MCF 10A (cell line): ENCODE measurements at places on chromosomes 3 and 15. TPM values are rescaled to one million over a fixed set of nuclear protein-coding genes. Genes with fewer than 3 reads are reported as not detected.

Gene IMPG2
- total RNA-seq, result 0.26 and 0.37 TPM in 2 replicates

- DNase-seq, result peak; percentile 56
These were observed 87.0 kb downstream of the SV2B start for GRCh38 chr15:91186904-91187656.

- DNase-seq, result no peak
These were observed 292.4 kb upstream of the LRRFIP2 start for GRCh38 chr3:37466660-37467359.

GRCh38 chr15:35630532-35630931 is 84.6 kb upstream of the DPH6 start:
- peak; percentile 84 for DNase-seq

Gene FANCD2OS
- total RNA-seq, result not detected in 2 replicates

DNA sequence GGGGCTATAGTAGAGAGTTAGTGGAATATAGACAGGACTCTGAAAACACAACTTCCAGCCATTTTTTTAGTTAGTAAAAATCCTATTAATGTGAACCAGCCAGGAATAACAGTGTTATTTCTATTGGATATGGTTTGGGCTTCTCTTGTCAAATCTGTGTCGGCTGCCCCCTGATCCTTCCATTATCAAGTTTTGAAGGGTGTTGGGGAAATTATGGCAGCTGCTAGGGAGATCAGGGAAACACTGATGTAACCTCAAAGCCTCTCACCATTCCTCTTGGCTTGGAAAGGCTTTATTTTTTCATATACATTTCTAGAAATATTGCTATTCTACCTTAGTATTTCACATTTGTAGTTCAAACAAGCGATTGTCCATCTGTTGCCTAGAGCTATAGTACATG is 293.7 kb upstream of the TPRG1 start:
- no peak for DNase-seq

DNA sequence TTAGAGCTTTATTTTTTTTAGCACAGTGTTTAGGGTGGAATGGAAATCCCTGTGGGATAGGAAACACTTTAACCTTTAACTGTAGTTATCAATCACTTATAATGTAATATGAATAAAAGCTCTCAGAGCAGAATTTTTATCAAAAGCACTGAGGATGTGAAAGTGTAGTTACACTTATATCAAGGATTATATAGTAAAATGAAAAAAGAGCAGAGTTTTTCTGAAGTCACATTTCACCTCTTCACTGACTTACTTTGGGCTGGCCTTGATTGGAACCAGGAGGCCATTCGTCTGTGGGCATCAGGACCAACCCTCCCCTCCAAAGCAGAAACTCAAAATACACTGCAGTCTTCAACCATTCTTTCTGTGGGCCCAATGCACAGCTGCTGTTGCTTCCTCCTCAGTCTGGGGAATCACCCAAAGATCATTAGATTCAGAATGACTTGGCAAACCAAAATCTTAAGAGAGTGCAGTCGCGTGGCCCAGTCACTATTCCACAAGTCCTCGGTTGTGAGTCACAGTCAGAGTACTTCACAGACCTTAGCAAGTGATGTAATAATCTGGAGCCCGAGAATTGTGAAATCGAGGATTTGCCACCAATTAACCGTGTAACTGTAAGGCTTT is 132.6 kb upstream of the COL8A1 start:
- peak; percentile 93 for DNase-seq

GRCh38 chr15:68271854-68272471 is 5.6 kb upstream of the FEM1B start:
- peak; percentile 99 for DNase-seq

DNA sequence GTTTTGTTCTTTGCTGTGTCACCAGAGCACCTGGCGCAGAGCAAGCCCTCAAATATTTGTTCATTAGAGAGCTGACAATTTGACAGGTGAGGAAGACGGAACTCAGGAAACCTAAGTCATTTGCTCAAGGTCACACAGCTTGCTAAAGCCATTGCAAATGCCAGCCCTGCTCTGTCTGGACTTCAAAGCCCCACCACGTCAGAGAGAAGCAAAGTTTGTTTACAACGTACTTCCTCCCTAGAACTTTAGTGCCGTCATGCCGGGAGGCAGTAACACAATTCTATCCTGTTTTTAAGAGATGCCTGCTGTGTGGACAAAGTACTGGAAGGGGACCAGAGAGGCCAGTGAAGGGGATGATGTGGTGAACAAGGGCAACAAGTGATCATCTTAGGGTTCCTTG is 216.6 kb upstream of the PRICKLE2 start:
- DNase-seq, result no peak

GRCh38 chr3:73314151-73314951 is 252.9 kb downstream of the EBLN2 start:
- DNase-seq, result no peak

Gene LMAN1L
- total RNA-seq, result 0.23 TPM in 1 of 2 replicates, not detected in the other

DNA sequence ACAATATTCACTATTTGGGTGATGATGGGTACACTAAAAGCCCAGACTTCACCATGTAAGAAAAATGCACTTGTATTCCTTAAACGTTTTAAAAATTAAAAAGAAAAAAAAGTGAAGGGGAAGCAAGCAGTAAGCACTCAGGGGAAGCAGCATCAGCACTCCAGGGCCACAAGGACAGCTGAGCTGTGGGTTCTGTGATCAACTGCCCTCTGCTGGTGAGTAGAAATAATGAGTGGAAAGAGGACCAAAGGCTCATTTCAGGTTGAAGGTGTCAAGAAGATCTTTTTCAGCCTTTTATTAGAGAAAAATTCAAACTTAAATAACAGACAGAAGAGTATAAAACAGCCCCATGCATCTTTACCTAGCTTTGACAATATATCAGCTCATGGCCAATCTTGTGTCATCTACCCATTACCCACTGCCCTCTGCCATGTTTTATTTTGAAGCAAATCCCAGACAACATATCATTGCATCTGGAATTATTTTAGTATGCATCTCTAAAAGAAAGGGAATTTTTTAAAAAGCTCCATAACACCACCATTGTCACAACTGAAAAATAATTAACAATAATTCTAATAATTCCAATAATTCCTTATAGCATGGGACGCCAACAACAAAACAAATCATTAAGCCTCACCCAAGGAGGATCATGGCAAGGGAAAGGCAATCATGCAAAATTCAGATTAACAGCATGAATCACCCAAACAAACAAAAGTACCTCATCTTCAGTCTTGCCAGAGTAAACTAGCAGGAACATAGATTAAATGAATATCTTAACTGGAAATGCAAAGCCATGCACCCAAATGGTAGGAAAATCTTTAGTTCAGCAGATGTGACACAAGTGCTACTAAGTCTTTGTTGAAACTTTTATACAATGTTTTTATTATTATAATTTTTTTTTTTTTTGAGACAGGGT is 42.5 kb downstream of the TAMM41 start:
- DNase-seq, result peak; percentile 64

GRCh38 chr3:180048840-180049239 is 12.1 kb upstream of the PEX5L start:
- peak; percentile 17 for DNase-seq

Gene GOLGA6D
- not detected in 2 replicates for total RNA-seq

DNA sequence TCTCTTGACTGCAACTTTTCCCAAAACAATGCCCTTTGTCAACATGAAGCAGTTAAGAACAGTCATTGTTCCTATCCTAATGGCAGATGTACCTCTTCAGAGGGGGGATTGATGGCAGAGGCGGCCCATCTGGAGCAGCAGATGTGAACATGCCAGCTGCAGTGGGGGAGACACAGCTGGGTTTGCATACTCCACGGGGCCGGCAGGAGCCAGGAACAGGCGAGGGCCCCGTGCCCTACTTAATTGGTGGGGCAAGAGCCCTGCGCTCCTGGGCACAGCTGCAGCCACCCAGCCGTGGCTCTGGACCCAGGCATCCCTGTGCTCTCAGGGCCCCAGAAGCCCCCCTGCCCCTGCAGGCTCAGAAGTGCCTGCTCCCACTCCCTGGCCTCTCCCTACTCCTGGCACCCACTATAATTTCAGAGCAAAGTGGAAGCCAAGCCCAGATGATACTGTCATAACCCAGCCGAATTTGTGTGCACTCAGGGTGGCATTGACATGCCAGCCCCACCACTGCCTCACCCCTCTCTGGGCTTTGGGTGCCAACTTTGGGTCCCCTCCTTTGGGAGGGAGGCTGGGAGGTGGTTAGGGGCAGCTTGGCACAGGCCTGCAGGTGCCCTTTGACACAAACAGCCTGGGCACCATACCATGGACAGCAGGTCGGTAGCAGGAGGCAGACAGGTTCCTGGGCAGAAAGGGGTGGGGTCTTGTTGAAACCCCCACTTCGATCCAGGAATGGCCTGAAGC is 34.6 kb downstream of the ROPN1B start:
- DNase-seq, result no peak

DNA sequence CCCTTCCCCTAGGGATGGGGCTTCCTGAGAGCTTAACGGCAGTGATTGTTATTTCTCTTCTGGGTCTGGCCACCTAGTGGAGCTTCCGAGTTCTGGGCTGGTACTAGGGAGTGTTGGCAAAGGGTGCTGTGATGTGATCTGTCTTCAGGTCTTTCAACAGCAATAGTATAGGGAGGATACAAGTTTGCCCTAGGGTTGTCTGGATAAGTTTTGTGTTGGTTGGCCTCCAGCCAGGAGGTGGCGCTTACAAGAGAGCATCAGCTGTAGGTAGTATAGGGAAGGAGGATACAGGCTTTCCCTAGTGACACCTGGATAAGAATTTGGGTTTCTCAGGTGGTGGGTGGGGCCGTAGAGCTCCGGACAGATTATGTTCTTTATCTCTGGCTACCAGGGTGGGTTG is 19.2 kb upstream of the CPOX start:
- peak; percentile 74 for DNase-seq

DNA sequence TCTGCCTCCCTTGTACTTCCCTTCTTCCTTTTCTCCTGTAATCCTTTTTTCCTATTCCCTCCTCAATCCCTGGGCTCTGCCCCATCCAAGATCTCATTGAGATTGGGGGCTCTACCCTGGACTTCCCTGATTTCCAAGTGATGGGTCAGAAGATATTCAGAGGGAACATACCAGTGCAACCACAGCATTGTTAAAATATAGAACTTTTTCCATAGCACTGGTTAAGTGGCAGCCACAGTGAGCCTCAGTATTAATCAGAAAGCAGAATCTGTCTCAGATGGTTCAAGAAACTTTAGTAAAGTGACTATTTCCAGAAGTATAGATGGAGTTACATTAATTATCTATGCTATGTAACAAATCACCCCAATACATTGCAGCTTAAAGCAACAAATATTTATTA is 18.7 kb upstream of the SCN10A start:
- no peak for DNase-seq

Gene RHOV
- 1.2 and 1.7 TPM in 2 replicates for total RNA-seq

GRCh38 chr3:169241991-169242707 is 421.4 kb downstream of the MECOM start:
- DNase-seq, result no peak

Gene WWTR1
- 52.9 and 54.9 TPM in 2 replicates for total RNA-seq

DNA sequence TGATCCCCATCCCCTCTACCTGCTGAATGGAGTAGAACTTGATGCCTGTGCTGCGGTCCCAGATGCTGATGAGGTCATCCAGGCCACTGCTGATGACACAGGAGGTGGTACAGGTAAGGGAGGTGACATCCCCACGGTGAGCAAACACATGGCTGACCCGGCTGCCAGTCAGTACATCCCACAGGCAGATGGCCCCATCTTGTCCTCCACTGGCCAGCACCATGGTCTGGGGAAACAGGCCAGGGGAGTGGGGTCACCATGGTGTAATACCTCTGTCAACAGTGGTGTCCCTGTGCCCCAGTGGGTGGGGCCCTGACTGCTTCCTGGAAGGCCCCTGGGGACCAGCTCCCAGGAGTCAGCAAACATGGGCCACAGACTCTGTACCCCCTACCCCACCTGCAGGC is 33.3 kb downstream of the PTPN23 start:
- DNase-seq, result no peak

- no peak for DNase-seq
These were observed 2.1 kb downstream of the EPHB1 start for GRCh38 chr3:134797057-134797740.

- peak; percentile 81 for DNase-seq
These were observed 87.0 kb upstream of the ALDH1L1 start for GRCh38 chr3:126267169-126267975.

Gene PDZRN3
- not detected in 2 replicates for total RNA-seq
